ENCODE measurements at places on chromosomes 16 and 17. TPM values are rescaled to one million over a fixed set of nuclear protein-coding genes. Genes with fewer than 3 reads are reported as not detected.

CYGB gene
- total RNA-seq, result 1.2 TPM

CRHR1 gene
- total RNA-seq, result 6.6 TPM

KRTAP4-1 gene
- total RNA-seq, result not detected

SULT1A2 gene
- total RNA-seq, result not detected

DNA sequence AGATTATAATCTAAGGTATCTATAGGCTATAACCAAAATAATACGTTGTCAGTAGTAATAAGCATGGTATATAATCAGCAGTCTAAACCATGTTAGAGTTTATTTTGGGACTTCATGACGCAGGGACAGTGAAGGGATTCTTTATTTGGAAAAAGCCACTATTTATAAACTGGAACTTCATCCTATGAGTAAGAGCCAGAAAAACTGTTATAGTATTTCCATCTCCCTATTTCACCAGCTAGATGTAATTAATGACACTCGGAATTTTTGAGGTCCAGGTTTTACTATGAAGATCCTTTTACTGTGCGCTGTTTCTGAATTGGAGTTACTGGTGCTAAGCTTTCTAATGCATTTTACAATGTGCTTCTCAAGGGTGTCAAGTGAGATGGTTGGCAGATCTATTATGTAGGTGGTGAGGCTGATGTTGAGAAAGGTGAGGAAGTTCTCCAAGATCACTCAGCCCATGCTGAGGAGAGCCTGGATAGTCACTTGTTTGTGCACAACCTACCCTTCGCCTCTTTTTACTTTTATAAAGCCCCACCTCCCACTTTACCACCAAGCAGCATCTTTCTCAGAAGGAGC is 149.3 kb downstream of the MSI2 start:
- DNase-seq, result no peak

DNA sequence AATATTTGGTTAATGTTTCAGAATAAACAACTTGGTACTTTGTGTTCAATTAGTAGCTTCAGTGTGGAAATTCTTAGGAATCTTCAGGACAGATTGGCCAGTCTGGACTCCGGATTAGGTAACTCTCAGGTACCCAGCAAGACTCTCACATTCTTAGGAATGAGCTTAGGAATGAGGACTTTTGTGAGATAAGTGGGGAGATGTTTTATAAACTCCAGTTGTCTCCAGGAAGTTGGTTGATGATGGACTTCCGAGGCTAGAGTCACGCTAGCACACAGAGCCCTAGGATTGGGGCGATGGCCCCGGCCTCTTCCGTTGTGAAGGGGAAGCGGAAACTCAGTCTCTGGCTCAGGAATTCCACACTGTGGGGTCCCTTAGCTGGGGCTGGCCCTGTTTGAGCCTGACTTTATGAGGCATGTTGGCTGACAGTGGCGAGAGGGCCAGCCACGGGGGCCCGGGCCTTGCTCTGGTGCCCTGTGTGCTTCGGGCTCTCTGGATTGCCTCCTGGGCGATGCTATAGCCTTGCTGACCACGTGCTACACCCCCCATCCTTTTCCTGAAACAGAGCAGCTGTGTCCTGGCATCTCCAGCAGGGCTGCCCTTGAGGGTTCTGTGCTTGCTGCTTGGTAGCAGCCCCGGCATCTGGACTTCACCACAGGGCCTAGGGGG is 32.4 kb downstream of the RAB11FIP3 start:
- DNase-seq, result no peak

- DNase-seq, result no peak
Measured at GRCh38 chr16:5064915-5065314, 841 bp downstream of the C16orf89 start.

DNA sequence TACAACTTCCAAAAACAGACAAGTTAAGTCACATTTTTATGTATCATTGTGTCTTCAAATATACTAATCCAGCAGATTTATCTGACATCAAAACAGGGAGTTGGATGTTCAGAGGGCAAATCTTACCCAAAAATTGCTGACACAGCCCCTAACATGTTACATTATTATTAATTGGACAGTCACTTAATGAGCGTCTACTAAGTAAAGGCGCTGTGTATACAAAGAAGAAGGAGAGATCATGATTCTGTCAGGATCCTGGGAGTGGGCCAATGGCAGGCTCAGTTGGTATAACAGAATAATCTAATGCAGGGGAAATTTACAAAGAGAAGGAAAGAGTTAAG is 18.4 kb upstream of the CD300E start:
- no peak for DNase-seq

DNA sequence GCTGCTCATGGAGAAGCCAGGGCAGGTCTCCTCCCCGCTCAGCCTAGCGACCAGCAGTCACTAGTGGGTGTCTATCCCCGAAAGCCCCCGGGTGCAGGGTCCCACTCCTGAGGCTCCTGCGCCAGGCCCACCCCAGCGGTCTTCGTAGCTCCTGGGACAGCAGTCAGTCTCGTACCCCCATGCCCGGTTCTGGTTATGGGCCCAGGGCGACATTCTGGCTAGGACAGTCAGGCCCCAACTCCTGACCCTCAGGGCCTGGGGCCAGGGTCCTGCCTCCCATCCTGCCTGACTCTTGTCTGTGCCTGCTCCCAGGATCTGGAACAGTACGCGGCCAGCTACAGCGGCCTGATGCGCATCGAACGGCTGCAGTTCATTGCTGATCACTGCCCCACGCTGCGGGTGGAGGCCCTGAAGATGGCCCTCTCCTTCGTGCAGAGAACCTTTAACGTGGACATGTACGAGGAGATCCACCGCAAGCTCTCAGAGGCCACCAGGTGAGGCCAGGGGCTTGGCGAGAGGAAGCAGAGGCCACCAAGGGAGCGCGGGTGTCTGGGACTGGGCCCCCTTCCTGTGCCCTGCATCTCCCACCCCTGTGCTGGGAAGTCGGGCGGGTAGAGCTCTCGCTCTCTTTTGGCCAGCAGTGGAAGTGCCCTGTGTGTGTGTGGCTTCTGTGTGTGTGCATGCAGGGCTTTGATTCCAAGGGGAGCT is 2.0 kb downstream of the GPS1 start:
- no peak for DNase-seq

DNA sequence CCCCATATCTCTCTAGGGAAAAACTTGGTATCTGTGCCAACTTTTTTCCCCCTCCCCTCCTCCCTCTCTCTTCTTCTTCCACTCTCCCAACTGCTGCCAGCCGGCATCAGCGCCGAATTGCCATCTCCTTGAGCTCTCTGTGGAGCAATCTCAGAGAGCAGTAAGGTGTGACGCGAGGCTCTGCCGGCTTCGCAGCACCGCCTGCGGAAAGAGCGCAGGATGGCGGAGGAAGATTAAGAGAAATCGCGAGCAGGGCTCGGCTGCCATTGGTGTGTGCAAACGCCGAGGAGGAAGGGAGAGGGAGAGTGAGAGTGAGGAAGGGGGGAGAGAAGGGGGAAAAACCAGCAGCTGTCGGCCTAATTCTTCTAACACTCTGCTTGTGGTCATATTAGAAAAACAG is 44.2 kb downstream of the NEUROD2 start:
- DNase-seq, result peak; percentile 32

TP53TG3F gene
- total RNA-seq, result not detected

DNA sequence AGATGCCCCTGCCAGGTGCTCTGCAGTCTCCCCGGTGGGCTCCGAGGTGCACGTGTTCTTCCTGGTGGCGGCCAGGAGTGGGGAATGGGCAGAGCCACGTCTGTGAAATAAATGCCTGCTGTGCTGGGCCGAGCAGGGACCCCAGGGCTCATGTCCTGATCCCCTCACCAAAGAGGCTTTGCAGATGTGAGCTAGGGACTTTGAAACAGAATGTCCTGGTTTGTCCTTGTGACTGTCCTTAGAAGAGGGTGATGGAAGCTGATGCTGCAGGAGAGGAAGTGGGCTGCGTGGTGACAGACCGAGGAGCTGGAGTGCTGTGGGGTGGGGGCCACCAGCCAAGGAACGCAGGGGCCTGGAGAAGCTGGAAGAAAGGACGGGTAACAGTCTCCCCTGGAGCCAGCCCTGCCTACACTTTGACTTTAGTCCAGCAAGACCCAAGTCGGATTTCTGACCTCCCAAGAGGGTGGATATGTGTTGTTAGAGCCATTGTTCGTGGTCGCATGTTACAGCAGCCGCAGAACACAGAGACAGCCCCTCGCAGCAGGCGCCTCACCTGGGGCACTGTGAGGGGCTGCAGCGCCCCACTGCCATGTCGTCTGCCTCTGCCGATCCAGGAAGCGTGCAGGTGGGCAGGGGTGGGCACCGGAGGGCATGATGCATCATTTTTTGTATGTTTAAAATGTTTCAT is 217.9 kb upstream of the CIBAR2 start:
- DNase-seq, result no peak

DNA sequence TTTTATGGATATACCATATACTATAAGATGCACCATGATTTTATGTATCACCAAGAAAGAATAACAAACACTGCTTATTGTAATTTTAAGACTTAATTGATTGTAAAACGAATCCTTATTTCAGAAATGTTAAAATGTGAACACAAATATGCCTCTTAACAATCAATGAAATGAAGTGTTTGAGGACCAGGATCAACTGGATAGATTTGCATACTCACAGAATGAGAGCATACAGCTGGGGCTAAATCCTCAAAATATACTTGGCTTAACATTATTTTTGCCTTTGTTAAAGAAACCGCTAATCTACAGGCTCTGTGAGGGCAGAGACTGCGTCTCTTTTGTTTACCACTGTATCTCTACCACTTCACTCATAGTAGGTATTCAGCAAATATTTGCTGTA is 93.6 kb downstream of the SPACA3 start:
- no peak for DNase-seq

DNA sequence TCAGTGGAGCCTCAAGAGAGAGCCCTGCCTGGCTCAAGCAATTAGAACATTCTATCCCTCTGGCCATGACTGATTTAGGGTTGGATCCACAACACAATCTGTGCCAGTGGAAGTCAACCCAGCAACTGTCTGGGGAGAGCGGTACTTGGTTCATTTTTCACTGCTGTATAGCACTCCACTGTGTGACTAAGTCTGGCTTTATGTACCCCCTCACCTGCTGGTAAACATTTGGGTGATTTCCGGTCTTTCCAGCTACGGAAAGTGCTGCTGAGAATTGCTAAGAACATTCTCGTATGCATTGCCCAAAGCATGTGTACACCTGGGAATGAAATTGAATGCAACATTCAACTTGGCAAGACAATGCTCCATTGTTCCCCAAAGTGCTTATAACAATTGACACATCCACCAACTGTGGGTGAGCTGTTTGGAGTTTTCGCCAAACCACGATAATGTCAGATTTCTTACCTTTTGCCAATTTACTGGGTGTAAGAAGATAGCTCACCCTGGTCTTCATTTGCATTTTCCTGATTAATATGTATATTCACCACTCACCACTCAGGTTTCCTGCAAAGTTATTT is 63.5 kb upstream of the MED9 start:
- no peak for DNase-seq

DNA sequence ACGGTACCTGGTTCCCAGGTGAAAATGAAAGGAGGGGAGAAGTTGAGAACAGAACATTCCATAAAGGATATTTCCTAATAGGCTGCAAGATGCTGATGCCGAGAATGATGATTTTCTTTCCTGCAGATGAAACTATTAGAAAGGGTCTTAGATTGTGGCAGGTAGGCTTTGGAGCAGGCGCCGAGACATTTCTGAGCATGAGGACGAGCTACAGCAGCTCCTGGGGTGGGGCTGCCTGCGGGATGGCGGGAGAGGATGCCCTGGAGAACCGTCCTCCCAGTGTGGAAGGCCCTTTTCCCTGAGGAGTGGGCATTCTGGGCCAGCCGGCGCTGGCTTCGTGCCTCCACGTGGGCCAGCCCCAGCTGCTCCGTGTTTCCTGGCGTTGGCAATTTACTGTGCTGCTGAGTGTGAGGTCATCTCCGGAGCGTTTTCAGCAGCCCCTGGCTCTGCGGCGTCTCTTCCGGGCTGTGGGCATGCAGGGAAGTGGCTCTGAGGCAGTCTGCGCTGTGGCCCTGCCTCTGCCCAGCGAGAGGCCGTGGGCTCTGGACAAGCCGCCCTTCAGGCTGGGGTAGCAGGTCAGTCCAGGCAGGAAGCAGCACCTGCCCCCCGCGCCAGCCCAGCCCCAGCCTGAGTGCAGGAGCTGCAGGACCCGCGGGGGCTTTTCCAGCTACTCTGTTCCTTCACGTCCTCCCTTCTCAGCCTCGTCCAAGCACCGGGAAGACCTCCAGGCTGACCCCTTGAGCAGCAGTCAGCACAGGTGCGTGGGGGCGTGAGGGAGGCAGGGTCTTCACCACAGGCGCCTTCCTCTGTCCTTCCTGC is 12.2 kb downstream of the ENGASE start:
- no peak for DNase-seq

DNA sequence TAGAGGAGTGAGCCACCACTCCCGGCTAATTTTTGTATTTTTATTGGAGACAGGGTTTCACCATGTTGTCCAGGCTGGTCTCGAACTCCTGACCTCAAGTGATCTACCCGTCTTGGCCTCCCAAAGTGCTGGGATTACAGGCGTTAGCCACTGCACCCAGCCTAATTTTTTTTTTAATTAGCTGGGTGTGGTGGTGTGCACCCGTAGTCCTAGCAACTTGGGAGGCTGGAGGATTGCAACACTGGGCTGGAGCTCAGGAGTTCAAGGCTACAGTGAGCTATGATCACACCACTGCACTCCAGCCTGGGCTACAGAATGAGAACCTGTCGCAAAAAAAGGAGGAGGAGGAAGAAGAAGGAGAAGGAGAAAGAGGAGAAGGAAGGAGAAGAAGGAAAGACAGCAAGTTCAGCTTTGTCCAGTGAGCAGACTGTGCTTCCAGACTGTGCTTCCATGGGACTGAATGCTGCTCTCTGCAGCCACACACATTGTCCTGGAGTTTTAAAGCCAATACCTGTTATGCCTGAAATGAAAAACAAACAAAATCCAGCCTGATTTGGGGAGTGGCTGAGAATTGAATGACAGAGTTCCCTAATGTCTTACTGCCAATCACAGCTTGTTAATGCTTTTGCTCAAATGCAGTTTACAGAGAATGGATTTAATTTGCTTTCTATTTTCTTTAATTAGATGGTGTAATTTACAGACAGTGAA is 2.8 kb upstream of the TNFRSF13B start:
- no peak for DNase-seq

C1QTNF8 gene
- total RNA-seq, result not detected

TBC1D3E gene
- total RNA-seq, result not detected

C16orf89 gene
- total RNA-seq, result 5.0 TPM
